ENCODE measurements at places on chromosomes 3 and 15. TPM values are rescaled to one million over a fixed set of nuclear protein-coding genes. Genes with fewer than 3 reads are reported as not detected.

The KIF7 gene
- total RNA-seq = 0.15 TPM

GRCh38 chr3:7447197-7447769, 586.4 kb downstream of the GRM7 start:
- no peak overlapping the region for H3K27ac ChIP-seq
- no peak for DNase-seq
- H3K4me1 ChIP-seq = no peaks in the 10 kb centered on the region
- no peak overlapping the region for H3K4me3 ChIP-seq

DNA sequence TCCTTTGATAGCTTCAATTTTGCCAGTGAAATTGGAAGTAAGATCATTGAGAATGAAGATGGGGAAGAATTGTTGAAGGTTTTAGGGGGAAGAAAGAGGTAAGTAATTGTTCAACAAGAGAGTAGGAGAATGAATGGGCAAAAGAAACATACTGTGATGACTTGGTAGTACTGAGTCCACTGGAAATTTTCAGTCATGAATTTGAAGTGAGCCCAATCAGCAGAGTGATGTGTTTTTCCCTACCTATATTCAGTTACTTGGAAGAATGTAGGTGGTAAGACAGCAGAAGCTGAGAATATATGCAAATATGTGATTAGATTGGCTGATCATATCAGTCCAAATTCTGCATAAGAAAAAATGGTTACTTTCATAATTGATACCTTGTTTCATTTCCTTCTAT, 569.6 kb downstream of the AGBL1 start:
- no peaks in the 10 kb centered on the region for H3K27me3 ChIP-seq
- H3K4me3 ChIP-seq = no peak overlapping the region
- no peak for DNase-seq
- H3K4me1 ChIP-seq = peaks cover 36% of the 10 kb centered on the region
- no peak overlapping the region for H3K27ac ChIP-seq

GRCh38 chr3:27729748-27730611, 7.9 kb upstream of the EOMES start:
- peaks cover 36% of the 10 kb centered on the region for H3K4me1 ChIP-seq
- no peaks in the 10 kb centered on the region for H3K36me3 ChIP-seq
- H3K27ac ChIP-seq = no peak overlapping the region
- peak overlapping the region; percentile 31 for H3K4me3 ChIP-seq
- peaks cover 73% of the 10 kb centered on the region for H3K27me3 ChIP-seq

- peak overlapping the region; percentile 96 for H3K4me3 ChIP-seq
- H3K27ac ChIP-seq = peak overlapping the region; percentile 98
- DNase-seq = no peak
- no peaks in the 10 kb centered on the region for H3K27me3 ChIP-seq
- H3K36me3 ChIP-seq = peaks cover 25% of the 10 kb centered on the region
- peaks cover 26% of the 10 kb centered on the region for H3K4me1 ChIP-seq
Measured at GRCh38 chr15:58931987-58932588, 1.4 kb downstream of the SLTM start.

The TMF1 gene
- 57.4 TPM for total RNA-seq

- H3K36me3 ChIP-seq = no peaks in the 10 kb centered on the region
- peaks cover 15% of the 10 kb centered on the region for H3K27me3 ChIP-seq
- no peak for DNase-seq
- H3K4me1 ChIP-seq = no peaks in the 10 kb centered on the region
Measured at GRCh38 chr15:44087578-44088465, 107.2 kb downstream of the FRMD5 start.

- no peaks in the 10 kb centered on the region for H3K4me1 ChIP-seq
- no peaks in the 10 kb centered on the region for H3K36me3 ChIP-seq
- H3K27ac ChIP-seq = no peak overlapping the region
- H3K4me3 ChIP-seq = no peak overlapping the region
Measured at GRCh38 chr3:40800343-40800742, 275.6 kb downstream of the ZNF621 start.

GRCh38 chr15:47742742-47743141, 25.4 kb downstream of the SEMA6D start:
- no peak overlapping the region for H3K4me3 ChIP-seq
- no peak for DNase-seq

DNA sequence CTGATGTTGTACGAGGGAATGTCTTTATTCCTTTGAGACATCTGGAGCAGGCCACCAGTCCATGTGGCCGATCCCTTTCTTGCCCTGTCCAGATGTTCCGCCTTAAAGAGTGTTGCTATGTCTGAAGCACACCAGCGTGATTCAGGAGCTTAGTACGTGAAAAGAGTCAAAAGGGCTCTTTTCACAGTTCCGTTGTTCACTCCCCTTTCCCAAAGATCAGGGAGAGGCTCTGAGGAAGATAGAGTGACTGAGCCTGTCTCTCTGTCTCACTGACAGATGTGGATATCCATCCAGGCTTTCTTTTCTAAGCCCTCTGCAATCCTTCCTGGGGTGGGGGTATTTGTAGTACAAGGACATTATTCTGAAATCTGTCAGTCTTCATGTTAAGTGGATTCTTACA, 262.5 kb upstream of the LRTM1 start:
- DNase-seq = no peak
- no peaks in the 10 kb centered on the region for H3K36me3 ChIP-seq
- no peak overlapping the region for H3K4me3 ChIP-seq
- no peak overlapping the region for H3K27ac ChIP-seq

DNA sequence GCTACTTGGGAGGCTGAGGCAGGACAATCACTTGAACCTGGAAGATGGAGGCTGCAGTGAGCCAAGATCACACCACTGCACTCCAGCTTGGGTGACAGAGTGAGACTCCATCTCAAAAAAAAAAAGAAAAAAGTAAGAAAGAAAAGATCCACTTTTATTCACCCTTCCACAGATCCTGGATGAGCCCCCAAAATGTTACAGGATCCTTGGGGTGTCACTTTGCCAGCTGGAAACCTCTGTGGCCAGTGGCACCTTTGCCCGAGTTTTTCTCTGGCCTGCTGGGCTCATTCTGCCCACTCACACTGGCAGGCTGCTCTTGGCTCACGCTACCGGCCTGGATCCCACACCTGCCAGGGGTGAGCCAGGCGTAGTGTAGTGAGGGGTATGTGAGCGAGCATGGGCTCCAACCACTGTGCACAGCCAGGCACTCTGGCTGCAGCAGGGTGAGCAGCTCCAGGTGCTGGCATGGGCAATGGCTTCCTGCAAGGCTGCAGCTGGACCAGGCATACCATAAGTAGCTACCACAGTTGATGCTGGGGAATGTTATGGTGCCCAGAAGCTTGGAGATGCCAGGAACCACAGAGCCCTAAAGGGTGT, 57.8 kb upstream of the C15orf39 start:
- H3K27ac ChIP-seq = no peak overlapping the region
- peaks cover 5% of the 10 kb centered on the region for H3K27me3 ChIP-seq
